ENCODE measurements at places on chromosomes 13 and 19.
A peak's percentile ranks its signal among the peaks of the same experiment; 100 is the strongest.

- DNase-seq: no peak
Observed at GRCh38 chr19:44608391-44608821, 5.0 kb upstream of the IGSF23 start.

- no peak for DNase-seq
Observed at GRCh38 chr19:23558541-23558940, 128.5 kb downstream of the ZNF675 start.

GRCh38 chr13:36450534-36450933 lies 18.2 kb downstream of the CCNA1 start:
- DNase-seq: no peak

GRCh38 chr19:30374865-30375552 lies 2.8 kb downstream of the ZNF536 start:
- DNase-seq: no peak

DNA sequence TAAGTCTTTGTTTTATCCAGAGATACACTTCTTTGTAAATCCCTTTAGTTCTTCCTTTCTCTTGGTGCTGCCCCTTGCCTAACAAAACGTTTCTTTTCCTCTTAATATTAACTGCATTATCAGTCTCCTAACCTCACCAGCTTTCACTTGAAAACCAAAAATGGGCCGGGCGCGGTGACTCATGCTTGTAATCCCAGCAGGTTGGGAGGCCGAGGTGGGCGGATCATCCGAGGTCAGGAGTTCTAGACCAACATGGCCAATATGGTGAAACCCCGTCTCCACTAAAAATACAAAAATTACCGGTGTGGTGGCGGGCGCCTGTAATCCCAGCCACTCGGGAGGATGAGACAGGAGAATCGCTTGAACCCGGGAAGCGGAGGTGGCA lies 329.8 kb upstream of the MIR17HG start:
- DNase-seq: no peak

GRCh38 chr19:10155839-10156238 lies 36.1 kb upstream of the EIF3G start:
- no peak for DNase-seq

DNA sequence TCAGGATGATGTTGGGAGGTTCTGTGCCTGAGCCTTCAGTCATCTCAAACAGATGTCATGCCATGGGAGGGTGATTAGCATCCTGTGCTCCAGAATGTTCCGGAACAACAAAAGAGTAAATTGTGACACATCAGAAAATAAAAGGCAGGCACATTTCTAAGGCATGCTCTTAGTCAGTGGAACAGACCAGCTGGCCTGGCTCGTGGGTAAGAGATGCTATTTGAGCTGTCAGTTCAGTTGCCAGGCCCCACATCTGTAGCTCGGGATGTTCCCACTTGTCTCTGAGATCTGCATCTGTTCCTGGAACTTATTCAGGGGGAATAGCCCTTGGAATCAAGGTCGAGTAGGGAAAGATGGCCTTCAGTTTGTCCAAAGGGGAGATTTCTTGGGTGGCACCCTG lies 26.0 kb downstream of the OLFM4 start:
- DNase-seq: no peak

DNA sequence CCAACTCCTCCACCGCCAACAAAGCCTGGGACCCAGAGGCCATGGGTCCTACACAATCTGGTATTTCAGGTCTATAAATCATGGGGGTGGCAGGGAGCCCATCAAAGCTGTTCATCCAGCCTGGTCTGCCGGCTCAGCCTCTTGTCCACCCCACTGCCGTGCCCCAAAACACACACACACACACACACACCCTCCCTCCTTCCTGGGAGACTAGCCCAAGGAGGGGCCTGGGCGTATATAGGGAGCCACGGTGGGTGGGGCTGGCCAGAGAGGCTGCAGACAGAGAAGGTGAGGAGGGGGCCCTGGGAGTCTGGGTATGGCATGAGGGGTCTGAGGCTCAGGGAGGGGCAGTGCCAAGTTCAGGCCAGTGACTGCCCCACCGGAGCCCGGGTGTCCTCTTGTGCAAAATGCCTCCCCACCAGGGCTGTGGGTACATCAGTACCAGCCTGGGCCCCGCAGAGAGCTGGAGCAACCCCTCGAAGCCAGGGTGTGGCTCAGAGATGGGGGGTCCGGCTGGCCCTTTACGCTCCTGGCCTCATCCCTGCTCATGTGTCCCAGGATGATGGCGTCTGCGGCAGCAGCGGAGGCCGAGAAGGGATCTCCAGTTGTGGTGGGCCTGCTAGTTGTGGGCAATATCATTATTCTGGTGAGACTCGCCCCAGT lies at the start of gene UPK1A:
TSS of gene UPK1A (plus strand) at position 267 of the 663 bp plus-strand sequence. CDS start at position 563, 296 bp downstream.
- no peak for DNase-seq

- no peak for DNase-seq
Observed at GRCh38 chr19:31284621-31285020, 64.6 kb downstream of the TSHZ3 start.

GRCh38 chr19:23956051-23956450 lies 41.4 kb downstream of the ZNF726 start:
- DNase-seq: no peak

- no peak for DNase-seq
Observed at GRCh38 chr19:47704024-47704423, 9.2 kb upstream of the EHD2 start.

- no peak for DNase-seq
Observed at GRCh38 chr13:44744880-44745633, 168.9 kb upstream of the TSC22D1 start.

- no peak for DNase-seq
Observed at GRCh38 chr19:4305659-4306058, 1.3 kb downstream of the FSD1 start.

- no peak for DNase-seq
Observed at GRCh38 chr13:39406688-39407087, 196.3 kb downstream of the LHFPL6 start.

DNA sequence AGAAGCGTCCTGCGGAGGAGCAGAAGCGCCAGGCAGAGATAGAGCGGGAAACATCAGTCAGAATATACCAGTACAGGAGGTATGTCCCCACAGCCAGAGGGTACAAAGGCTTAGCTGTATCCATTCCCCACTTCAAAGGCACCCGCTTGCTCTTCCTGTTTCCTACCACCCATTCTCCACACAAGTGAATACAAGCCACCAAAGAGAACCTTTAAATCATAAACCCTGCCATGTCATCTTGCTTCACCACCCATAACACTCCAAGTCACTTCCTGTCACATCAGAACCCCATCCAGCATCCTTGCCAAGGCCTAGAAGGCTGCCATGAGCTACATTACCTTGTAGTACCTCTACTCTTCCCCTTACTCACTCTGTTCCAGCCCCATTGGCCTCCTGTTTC lies 205.8 kb downstream of the LMO7 start:
- no peak for DNase-seq

GRCh38 chr19:37928527-37929286 lies 21.7 kb downstream of the SIPA1L3 start:
- DNase-seq: no peak

DNA sequence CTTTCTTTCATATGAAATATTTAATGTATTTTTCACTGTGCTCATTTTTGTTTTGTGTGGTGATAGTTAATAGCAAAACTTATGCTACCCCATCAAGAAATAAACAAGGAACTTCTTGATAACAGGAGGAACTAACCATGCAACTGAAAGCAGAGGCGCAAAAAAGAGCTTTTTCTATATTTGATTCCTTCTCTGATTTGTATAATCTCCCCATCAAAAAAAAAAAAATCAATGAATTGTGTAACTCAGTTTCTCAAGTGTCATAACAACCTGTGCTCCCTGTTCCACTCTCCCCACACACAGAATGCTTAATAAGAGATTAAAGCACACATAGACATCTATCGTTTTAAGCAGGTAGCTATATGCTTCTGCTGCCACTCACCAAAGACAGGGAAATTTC lies 67.3 kb upstream of the MED4 start:
- DNase-seq: no peak

DNA sequence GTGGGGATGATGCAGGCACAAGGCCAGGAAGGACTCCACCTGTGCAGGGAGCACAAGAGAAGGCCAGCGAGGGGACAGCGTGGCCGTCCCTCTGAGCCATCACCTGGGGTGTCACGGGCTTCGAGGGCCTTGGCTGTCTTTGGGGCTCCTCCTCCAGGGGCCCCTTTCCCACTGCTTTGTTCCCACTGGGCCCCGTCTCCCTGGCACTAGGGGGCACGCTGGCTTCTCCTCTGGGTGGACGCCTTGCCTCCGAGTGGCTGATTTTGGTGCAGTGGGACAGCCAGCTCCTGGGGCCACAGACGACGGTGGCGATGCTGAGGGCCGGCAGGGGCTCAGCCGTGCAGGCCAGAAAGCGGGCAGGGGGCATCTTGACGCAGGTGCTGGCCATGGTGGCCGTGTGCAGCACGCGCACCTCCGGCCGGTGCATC lies 43.2 kb upstream of the GRTP1 start:
- no peak for DNase-seq

DNA sequence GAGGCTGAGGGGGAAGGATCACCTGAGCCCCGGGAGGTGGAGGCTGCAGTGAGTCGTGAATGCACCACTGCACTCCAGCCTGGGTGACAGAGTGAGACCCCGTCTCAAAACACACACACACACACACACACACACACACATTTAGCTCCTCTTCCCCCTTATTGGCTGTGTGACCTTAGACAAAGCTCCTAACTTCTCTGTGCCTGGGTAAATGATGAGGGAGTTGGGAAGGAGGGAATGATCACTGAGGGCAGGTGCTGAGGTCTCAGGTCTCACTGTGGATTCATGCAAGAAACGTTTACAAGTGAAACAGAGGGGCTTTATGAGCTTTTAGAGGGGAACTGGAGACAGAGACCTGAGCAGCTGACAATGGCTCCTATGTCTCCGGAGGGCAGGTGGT lies 16.9 kb upstream of the BCL3 start:
- no peak for DNase-seq

DNA sequence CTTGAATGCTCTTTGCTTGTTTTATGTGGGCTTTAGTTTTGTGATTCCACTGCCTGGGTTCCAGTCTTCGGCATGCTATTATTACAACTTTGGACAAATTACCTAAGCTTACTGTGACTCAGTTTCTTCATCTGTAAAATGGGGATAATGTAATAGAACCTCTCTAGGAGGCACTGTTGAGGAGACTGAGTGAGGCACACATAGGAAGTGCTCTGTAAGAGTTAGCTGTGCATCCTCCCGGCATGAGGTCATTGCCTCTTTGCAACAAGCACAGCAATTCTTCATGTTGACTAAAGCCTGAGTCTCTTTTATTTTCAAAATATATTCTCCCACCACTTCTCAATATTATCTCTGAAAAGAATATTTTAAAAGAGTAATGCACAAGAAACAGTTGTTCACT lies 227.4 kb downstream of the DLEU7 start:
- no peak for DNase-seq

GRCh38 chr13:62122434-62122833 lies 706.8 kb upstream of the PCDH20 start:
- no peak for DNase-seq

GRCh38 chr13:51152701-51153100 lies 41.6 kb upstream of the C13orf42 start:
- DNase-seq: no peak

DNA sequence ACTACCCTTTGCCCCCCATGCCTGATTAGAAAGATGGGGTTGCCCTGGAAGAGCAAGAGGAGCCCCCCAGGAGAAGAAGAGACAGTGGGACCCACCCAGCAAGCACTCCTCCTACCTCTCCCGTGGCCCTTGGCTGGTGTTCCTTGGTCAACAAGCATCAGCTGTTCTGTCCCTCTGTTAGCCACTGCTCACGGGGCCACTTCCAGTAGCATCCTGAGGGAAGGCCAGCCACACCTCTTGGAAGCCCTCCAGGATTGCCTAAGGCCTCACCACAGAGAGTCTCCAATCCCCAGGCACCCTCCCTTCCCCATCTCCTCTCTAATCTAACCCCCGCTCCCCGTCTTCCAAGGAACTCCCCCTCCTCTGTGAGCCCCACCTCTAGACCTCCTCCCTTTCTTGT lies 15.1 kb upstream of the DPP9 start:
- no peak for DNase-seq

- peak; percentile 39 for DNase-seq
Observed at GRCh38 chr13:51523082-51523518, 61.2 kb upstream of the WDFY2 start.

GRCh38 chr13:21894091-21894490 lies 223.2 kb downstream of the FGF9 start:
- DNase-seq: no peak

GRCh38 chr13:88958821-88959220 lies 1287.7 kb downstream of the SLITRK5 start:
- no peak for DNase-seq

DNA sequence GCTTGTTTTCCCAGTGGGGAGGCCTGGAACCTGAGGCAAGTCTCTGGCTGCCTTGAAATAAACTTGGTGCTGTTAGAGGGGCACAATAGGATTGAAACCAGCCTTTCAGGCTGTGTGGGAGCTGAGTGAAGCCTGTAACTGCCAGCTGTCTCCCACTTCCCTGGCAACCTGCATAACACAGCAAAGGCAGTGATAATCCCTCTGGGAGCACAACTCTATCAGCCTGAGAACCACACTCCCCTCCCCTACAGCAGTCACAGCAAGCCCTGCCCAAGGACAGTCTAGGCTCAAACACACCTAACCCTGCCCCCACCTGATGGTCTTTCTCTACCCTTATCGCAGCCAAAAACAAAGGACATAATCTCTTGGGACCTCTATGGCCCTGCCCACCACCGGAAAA lies 683.8 kb upstream of the ATXN8OS start:
- no peak for DNase-seq

- peak; percentile 48 for DNase-seq
Observed at GRCh38 chr13:41222259-41222852, 28.0 kb upstream of the KBTBD7 start.

DNA sequence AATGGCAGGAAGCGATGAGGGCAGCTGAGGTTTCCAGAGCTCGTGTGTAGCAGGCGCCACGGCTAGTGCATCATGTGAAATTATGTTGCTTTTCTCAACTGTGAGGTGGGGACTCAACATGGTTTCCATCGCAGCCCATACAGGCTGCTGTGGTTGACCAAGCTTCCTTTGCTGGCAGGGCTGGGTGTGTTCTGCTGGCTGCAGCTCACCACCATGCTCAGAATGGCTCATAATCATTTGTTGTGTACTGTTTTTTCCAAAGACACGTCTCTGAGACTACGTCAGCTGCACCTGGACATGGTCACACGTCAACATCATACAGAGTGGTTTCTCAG lies 16.1 kb upstream of the RASA3 start:
- DNase-seq: peak; percentile 75

GRCh38 chr13:35481777-35482176 lies 5.3 kb upstream of the MAB21L1 start:
- no peak for DNase-seq

DNA sequence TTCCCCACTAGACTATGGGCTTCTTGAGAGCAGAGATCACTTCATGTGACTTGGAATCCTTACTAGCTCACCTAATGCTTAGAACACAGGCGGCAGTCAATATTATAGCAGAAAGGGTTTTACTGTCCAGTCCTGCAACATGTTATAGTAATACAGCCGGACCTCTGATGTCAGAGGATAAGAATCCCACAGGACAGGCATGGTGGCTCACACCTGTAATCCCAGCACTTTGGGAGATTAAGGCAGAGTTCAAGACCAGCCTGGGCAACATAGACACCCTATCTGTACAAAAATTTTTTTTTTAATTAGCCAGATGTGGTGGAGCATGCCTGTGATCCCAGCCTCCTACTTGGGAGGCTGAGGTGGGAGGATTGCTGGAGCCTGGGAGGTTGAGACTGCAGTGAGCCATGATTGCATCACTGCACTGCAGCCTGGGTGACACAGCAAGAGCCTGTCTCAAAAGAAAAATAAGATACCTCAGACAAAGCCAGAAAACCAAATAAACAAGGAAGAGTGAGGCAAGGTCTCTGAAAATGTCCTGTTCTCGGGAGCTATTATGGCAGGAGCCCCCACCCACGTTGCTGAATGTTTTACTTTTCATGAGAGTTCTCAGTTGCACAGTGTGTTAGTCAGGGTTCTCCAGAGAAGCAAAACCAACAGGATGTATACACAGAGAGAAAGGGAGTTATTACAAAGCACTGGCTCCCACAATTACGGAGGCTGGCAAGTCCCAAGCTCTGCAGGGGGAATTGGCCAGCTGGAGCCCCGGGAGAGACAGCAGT lies 100.8 kb downstream of the UBL3 start:
- DNase-seq: no peak

Measured in activated CD4-positive, alpha-beta T cell treated with anti-CD3 and anti-CD28 coated beads, Interleukin-2, amount 50 U/mL, for 48 hours (primary cell).